T-helper 22 cell (primary cell): ENCODE measurements at places on chromosomes 13 and 19.

- no peak for DNase-seq
These were observed 68.1 kb downstream of the UFM1 start for GRCh38 chr13:38417727-38418126.

DNA sequence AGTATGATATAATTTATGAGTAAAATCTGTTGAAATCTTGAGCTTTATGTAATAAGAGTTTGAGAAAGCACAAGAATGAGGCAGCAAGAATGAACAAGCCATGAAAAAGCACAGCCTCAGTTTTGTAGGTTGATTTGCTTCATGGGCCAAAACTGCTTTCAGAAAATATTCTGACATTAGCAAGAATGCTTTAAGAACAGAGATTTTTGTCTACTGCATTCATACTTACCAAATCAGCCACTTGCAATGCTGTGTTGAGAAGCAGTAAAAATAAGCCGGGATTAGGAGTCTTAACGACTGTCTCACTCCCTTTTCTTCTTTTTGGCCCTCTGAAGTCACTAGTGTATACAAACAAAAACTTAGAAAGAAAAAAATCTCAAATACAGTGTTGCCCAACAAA, 114.5 kb downstream of the POSTN start:
- DNase-seq = no peak

DNA sequence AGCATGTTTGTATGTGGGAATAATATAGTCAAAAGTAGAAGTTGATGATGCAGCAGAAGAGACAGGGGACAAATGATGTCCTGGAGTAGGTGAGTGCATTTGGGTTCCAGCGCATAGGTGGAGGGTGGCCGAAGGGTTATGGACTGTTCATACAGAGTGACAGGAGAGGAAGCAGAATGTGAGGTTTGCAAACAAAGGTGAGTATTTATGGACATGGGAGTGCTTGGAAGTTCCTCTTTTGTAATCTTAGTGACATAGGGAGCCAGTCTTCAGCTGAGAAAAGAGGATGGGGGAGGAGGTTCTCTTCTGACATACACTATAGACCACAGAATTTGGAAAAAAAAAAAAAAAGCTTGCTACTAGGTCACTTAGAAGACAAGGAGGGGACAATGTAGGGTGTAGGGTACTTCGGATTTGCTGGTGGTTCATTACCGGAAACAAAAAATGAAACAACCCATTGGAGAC, 331.6 kb downstream of the DLEU7 start:
- DNase-seq = no peak

DNA sequence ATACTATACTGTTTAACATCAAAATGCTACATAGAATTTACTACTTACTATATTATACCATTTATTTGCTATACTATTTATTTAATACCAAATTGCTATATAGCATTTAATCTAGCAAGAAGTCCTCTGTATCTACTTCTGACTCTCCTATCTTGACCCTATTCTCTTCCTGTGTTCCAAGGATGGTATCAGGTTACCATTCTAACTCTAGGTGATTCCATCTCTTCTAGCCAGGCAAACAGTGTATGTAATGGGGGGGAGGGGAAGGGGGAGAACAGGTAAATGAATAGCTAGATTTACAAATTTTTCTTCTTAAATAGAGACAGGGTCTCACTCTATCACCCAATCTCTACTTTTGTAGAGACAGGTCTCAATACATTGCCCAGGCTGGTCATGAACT, 200.3 kb downstream of the DIAPH3 start:
- no peak for DNase-seq

GRCh38 chr19:45553464-45553863, 31.1 kb downstream of the OPA3 start:
- DNase-seq = no peak

DNA sequence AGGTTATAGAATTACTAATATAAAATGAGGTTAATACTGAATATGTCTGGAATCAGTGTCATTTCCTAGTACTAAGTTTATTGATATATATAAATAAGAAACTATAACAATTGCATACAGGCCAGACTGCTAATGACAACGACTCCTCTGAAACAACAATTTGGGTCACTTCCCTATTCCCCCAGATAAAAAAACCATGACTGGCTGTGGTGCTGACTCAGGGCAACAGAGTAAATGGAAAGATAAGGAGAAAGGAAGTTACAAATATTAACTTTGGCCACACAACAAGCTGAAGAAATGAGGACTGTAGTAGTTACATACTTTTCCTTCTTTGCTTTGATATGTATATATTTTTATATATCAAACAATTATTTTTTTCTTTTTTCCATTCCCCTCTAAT, 263.7 kb upstream of the PCDH9 start:
- DNase-seq = no peak

DNA sequence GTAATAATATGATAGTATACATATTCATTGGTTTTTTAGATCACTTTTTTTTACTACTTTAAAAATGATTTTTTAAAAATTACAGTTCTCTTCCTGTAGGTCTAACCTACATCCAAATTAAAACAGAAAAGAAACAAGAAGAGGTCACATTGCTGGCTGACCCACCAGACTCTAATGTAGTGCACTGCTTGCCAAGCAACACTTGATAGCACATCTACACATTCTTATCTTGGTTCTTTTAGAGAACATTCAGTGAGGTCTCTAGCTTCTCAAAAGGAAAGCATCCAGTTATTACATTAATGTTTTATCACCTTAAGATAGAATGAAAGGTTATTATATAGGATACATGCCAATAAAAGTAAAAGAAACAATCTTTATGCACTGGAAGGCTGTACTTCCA, 35.6 kb downstream of the NDFIP2 start:
- no peak for DNase-seq

DNA sequence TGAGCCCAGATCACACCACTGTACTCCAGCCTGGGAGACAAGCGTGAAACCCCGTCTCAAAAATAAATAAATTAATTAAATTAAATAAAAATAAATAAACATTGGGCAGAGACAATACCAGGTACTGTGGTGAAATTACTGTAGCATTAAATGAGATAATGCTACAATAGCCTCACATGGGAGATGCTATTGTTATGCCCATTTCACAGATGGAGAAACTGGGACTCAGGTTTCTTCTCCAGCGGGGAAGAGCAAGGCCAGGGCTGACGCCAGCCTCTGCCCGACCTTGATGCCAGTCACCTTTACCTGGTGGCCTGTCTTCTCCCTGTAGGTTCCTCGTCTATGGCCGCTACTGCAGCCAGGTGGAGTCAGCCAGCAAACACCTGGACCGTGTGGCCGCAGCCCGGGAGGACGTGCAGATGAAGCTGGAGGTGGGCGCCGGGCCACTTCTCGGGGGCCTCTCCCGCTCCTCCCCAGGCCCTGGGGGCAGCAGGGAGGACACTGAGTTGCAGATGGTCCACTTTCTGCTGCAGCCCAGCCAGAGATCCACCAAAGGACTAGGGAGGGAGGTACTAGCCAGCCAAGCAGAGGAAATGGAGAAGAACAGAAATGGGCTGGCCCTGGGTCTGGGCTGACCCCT, 53.9 kb downstream of the VAV1 start:
- no peak for DNase-seq

DNA sequence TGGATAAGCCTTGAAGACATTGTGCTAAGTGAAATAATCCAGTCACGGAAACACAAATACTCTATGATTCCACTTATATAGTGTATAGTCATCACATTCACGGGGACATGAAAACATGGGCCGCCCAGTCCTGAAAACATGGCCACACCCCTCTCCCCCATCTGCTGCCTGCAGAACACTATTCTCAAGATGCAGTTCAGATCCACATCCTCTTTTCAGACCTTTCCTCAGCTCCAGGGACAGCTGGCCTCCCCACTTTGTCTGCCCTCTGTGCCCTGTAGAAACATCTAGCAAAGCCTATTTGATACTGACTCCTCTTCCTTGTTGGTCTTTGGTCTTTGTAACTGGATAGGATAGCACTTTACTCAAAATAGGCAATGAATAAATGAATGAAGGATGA, 8.3 kb downstream of the RFX2 start:
- DNase-seq = no peak

GRCh38 chr19:6023085-6023682, 45.2 kb upstream of the RANBP3 start:
- DNase-seq = no peak

GRCh38 chr19:18987456-18987855, 45.9 kb downstream of the SUGP2 start:
- no peak for DNase-seq

- no peak for DNase-seq
These were observed 417.1 kb downstream of the ITGBL1 start for GRCh38 chr13:101869553-101869952.

- DNase-seq = no peak
These were observed 209.5 kb upstream of the SLC10A2 start for GRCh38 chr13:103275722-103276121.

DNA sequence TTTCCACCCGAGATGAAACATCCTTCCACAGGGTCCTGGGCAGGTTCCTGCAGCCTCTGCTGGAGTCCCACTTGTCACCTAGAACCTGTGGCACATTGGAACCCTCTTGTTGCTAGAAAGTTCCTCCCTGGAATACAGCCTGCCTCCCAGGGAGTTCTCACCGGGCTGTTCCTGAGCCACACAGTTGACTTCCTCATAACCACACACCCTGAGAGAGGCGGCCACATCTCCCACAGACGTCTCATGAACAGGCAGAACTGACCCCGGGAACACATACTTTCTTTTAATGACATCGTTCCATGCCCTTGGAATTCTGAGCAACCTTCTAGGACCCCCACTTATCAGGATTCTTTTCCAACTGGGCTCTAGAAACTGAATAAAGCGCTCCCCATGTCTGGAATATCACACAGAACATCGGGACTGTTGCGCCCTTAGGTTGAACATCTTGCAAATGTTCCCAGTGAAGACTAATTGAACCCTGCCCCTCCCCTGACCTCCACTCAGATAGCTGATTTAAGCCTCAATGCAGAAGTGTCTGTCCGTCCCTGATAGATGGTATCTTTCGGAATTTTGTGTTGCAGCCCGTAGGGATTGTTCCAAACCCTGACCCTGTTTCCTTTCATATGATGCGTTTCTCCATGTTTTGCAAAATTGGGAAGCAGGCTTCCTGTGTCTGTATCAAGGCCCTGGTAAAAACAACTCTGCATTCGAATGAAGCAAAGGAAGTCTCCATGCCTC, 91.1 kb downstream of the RAB20 start:
- no peak for DNase-seq

- DNase-seq = no peak
These were observed 324.1 kb upstream of the KLHL1 start for GRCh38 chr13:70432276-70432805.

DNA sequence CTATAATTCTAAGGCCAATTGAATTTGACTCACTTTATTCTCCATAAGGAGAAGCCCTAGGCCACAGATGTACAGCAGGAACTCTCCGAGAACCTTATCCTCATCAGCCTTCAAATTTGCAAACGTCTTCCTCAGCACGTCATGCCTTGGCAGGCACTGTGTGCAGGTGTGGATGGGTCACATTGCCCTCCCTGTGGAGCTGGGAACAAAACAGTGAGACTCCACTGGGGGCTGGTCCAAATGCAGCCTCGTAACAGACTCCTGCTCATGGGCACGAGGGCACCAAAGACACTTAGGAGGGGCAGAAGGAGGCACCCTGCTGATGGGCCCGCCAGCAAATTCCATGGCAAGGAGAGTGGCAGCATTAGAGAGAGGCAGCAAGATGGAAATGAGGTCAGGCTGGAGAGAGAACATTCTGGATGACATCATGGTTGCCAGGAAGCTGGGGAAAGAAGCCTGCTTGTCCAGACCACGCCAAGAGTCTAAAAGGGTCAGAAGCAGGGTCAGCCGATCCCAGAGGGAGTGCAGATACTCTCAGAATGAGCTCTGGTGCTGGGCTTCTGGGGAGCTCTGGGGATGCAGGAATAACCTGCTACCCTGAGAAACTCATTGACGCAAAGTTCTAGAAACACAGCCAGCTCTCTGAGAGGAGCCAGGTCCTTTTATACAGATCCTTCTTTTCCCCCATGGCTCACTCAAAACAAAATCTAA, 242.2 kb downstream of the B3GLCT start:
- DNase-seq = no peak

- DNase-seq = no peak
These were observed 6.0 kb downstream of the SIX5 start for GRCh38 chr19:45762870-45763631.
